ENCODE measurements at places on chromosomes 12 and 14.

DNA sequence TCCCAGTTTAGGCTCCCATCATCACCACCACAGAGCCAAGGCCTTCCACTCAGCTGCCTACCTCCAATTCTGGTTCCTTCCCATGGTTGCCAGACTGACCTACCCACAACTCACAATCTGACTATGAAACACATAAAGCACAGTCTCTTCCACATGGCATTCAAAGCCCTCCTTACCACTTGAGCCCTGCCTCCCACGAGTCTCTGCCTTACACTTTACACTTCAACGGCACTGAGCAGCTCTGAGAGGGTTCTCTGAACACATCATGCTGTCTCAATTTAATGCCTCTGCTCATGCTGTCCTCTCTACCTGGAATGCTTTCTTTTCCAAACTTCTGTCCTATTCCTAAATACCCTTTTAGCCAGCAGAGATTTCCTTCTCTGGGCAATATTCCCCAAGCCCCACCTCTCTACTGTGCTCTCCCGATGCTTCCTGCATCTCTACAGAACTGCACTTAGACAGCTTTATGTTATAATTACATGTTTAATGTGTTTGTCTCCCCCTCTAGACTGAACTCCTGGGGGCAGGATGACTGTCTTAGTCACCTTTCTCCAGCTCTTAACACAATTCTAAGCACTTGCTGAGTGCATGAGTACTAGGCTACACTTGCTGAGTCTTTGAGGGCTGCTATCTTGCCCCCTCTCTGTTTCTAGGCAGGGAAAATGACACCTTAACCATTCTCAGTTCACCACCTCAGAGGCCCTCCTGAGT lies 23.5 kb downstream of the FMNL3 start:
- no peak for DNase-seq

DNA sequence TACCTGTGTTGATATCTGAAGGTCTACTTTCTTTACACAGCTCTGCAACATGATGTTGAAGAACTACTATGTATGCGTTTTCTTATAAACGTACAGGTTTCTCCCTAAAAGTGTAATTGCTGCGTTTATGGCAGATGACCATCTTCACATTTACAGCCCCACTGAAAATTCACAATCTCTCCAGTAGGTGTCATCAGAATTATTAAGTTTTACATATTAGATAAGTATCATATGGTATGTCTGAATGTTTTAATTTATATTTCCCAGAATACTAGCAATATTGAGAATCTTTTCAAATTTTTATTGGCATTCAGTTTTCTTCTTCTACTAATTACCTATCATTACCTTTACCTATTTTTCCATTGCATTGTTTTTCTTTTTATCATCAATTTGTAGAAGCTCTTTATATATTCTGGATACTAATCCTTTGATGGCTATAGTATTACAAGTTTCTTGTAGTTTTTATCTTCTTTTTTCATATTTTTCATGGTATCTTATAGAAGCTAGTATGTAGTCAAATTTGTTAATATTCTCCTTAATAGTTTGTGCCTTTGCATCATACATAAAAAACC lies 123.5 kb downstream of the CAPZA3 start:
- no peak for DNase-seq

DNA sequence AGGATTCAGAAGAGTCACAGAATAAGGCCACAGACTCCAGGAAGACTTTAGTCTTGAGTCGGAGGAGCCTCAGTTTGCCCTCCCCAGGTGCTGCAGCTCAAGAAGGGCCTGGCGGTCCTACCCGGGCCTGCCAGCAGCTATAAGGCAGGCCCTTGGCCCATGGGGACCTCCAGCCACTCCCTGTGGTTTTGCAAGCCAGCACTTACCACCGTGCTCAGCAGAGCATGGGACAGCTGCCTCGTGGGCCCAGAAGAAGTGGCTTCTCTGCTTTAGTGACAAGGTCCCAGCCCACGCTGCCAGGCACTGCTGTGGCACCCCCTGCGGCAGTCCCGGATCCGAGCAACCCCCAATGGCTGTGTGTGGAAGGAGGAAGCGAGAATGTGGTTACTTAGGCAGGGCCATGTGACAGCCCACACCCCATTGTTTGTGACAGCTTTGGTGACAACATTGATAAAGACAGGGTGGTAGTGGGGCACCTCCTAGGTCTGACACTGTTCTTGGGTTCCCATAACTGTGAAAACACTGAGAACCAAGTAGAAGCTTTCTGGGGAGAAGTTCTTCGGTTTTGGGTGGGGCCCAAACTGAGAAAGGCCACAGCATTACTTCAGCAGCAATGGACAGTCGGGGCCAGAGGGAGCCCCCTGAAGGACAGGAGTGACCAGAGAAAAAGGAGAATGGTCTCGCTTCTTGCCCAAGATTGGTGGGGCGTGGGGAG lies at the start of gene SELPLG:
Gene SELPLG (minus strand): TSS at position 361 of the 715 bp plus-strand sequence. CDS start 9,587 bp downstream, outside the sequence.
- DNase-seq = no peak

DNA sequence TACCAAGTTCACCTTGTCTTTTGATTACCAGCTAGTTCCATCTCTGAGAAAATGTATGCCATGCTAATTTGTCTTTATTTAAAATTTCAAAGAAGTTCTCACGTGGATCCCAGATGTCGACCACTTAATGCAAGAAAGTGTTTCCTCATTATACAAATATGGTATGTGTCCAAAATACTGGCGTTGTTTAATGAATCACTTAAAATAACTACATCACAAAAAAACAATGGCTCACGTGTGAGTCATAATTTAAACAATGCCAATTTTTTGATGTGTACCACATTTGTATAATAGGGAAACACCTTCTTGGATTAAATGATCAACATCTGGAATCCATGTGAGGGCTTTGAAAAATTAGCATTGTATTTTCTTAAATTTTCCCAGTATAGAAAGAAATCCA lies 40.8 kb downstream of the DBX2 start:
- no peak for DNase-seq

GRCh38 chr12:12529783-12530421 lies 32.8 kb downstream of the DUSP16 start:
- no peak for DNase-seq

DNA sequence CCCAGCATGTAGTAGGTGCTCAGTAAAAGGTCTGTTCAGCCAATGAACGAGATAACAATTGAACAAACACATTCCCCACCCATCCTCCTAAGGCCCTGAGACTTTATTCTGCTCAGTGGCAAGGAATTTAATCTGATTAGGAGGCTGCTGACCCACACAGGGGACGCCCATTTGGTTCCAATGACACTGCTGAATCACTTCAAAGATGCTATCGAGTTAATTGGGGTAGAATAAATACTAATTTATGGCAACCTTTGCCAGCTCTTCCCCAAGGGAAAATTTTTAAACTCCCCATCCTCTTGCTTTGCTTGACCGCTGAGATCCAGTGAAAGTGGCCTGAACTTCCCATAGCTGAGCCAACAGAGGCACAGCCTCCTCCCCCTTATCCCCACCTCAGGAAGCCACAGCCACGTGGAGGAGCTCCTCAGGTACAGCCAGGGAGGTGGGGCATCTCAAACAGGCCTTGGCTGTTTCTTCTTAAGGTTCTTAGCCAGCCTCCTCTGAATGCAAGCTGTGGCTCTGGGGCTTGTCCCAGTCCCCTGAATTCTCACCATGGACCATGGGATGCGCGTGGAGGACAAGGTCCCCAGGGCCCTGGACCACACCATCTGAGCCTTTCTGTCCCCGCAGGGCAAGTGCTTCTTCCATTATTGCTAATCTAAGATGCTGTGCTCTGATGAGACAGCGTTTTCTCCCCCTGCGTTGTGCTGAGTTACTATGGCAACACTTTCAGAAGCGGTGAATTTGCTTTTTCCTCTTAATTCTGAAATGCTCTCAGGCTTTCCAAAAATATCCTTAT lies 26.7 kb downstream of the C14orf132 start:
- no peak for DNase-seq

DNA sequence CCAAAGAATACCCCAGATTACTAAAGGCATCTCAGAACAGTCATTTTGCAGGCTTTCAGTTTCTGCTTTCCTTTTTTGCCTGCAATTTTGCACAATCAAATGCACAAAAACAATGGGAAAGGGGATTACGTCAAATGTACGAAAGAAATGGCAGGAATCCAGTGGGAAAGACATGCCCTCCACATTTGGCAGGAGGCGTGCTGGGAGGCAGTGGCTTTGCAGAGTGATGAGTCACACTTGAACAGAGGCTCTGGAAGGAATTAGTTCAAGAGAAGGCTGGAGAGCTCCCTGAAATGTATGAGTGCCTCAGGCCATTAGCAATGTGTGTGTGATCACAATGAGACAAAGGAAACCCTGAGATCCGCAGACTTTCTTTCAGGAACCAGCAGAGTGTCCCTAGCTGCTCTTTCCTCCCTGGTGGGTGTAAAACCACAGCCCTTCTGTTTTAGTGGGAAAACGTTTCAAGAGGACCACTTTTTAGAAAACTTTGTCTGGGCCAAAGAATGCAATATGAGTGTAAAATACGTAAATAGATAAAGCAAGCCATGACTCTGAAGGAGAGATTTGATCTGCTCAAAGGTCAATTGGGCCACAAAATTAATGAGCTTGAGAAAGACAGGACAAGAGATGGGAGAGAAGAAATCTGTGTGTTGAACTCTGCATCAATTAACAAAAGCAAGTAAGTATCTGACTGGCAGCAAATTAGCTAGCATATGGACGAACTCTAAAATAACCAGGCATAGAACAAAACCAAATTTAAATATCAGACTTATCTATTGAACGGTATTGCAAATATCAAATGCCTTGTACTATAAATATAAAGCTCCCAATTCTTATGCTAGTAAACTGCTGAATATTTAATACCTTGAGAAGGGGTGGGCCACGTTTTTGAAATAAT lies 155.4 kb upstream of the PDE3A start:
- DNase-seq = no peak

DNA sequence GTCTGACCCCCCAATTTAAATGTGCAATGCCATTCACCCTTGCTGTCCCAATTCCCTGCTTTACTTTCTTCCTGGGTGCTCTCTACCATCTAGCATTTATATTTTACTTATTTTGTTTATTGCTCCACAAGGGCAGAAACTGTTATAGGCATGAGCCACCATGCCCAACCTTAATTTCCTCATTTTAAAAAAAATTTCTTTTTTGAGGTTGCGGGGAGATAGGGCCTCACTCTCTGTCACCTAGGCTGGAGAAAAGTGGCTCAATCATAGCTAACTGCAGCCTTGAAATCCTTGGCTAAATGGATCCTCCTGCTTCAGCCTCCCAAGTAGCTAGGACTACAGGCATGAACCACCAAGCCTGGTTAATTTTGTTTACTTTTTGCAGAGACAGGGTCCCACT lies 13.0 kb downstream of the HPD start:
- DNase-seq = no peak

DNA sequence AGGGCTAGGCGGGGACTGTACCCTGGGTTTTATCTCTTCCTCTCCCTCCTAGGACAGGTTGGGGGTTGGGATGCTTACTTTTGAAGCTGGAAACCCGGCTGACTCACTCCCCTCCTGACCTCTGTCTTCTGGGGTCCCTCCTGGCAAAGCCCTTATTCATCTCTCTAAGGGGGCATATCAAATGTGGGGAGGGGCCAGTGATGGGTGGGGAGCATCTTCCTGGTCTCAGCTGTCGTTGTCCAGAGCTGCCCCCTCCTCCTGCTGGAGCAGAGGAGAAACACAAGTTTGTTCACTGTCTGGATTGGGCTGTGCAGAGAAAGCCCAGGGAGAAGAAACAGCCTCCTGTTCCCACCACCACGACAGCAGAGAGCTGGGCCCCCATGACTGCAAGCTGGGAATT lies 85.8 kb downstream of the TNFAIP2 start:
- no peak for DNase-seq

DNA sequence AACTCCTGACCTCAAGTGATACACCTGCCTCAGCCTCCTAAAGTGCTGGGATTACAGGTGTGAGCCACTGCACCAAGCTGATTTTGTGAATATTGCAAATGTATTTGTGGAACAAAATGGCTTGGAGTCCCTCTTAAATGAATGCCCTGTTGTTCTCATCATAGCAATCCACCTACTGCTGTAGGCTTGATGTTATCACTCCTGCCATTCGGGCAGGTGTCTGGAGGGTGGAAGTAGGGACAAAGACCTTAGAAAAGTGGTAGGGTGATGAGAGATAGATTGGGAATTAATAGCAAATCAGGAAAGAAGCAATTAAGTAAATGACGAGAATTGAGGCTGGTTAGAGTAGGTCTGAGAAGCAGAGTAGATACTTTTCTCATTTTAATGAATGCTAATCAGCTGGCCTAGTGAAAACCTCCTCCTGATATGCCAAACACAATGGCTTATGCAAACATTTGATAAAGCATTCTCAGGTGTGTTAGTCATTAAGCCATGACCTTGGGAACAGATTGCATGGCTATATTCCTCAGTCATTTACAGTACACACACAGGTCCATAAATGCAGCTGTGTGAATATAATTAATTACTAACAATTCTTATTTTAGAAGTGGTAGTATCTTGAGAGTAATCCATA lies 60.5 kb upstream of the USP44 start:
- DNase-seq = no peak

DNA sequence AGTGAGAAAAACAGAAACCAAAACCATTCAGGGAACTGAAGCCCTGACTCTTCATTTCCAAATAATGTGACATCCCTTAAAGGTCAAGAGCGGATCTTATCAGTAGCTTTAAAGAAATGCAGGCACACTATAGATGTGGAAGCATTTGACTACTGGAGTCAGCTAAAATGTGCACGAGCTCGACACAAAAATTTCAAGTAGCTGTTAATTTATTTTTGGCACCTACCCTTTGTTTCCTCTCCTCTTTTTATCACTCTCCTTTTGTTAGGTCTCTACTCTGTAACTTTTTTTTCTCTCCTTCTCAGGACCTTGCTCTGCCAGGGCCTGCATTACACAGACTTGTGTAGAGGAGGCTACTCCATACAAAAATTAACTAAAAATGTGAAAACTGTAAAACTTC lies 58.3 kb downstream of the FGD6 start:
- no peak for DNase-seq

- DNase-seq = no peak
Observed at GRCh38 chr12:80264386-80264785, 165.0 kb downstream of the OTOGL start.

GRCh38 chr12:25682421-25682820 lies 129.3 kb upstream of the LMNTD1 start:
- DNase-seq = no peak

DNA sequence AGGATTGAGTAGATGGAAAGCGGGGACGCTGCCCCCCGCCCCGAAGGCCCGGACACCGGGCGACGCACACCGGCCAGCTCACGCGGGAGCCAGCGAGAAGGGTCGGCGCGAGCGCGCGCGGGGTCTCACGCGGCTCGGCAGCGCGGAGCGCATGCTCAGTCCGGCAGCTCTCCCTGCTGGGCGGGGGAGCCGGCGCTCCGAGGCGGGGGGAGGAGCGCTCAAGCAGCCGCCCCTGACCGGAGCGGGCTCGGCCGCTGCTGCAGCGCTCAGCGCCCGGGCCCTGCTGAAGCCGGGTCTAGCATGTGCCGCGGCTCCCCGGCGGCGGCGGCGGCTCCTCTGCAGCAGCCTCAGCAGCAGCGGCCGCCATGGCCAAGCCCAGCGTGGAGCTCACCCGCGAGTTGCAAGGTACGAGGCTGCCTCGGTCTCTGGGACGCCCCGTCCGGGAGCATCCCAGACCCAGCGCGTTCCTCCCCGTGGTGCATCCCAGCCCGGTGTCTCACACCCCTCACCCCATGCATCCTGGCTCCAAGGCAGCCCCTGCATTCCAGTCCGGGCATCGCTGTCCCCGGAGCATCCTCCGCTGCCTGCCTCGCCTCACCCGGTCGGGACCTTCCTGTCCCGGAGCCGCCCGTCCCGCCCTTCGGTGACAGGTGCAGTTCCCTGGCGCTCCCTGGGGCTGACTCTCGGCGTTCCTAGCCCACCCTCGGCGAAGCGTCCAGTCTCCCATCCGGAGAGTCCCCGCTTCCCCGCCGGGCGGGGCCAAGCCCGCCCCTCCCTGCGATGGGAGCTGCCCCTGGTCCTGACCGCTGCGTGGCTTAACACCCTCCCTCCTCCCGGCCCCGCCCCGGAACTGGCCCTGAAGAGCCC lies at the start of gene CARMIL3:
Gene CARMIL3 (plus strand): TSS at position 221 of the 867 bp plus-strand sequence. CDS start 145 bp downstream, at position 366.
- peak; percentile 46 for DNase-seq
